ENCODE measurements at places on chromosomes 6 and 20.

GRCh38 chr6:25219917-25220278 lies 59.3 kb upstream of the CARMIL1 start:
- no peak for DNase-seq

- DNase-seq: no peak
These were observed 4.7 kb upstream of the MCM9 start for GRCh38 chr6:118939683-118940082.

- no peak for DNase-seq
These were observed 83.5 kb downstream of the HAO1 start for GRCh38 chr20:7856756-7857155.

DNA sequence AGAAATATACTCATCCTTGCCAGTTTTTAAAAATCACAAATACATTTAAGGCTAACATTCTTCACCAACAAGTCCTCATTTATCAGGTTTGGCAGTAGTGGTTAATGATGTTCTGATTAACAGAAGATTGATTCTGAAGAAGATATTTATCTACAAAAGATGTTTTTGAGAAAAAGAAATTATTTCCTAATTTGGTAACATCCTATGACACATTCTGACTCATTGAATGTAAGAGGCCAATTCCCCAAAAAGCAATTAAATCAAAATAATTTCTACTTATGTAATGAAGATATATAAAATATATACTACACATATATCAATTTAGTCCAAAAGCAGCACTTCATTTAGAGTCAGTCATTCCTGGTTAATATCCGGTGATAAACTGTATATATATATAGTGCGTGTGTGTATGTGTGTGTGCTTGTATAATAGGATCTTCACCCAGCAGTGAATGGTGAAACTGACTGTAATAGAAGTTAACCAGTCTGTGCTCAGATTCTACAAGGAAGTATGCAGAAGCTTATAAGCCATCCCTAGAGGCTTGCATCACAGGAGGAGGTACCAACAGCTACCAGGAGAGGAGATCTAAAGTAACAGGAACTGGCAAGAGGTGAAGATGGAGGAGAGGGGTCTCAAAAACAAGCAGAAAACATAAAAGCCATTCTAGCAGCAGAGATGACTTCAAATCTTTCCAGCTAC lies 82.9 kb upstream of the MARCKS start:
- no peak for DNase-seq

DNA sequence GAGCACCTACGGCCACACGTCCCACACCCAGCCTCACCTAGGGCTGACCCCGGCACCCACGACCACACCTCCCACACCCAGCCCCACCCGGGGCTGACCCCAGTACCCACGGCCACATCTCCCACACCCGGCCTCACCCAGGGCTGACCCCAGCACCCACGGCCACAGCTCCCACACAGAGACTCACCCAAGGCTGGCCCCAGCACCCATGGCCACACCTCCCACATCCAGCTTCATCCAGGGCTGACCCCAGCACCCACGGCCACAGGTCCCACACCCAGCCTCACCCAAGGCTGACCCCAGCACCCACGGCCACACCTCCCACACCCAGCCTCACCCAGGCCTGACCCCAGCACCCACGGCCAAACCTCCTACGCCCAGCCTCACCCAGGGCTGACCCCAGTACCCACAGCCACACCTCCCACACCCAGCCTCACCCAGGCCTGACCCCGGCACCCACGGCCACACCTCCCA lies 36.7 kb downstream of the NINL start:
- DNase-seq: no peak

DNA sequence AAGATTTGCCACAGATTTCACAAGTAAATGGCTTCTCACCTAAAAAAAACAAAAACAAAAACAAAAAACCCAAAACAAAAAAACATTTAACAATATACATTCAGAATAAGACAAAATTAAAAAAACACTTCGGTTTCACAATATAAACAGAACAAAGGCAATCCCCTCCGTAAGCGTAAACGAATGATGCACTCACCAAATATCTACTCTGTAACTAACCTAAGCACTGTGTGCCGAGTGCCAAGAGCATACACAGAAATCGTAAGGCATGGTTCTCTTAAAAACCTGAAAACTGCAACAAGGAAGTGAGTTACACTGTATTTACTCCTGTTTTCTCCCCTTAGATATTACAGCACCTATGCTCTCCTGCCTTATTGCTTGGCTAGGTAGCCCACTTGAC lies 12.1 kb upstream of the MICAL1 start:
- no peak for DNase-seq

GRCh38 chr20:36519944-36520343 lies 21.4 kb upstream of the MYL9 start:
- no peak for DNase-seq
